Activated T-cell treated with anti-CD3 and anti-CD28 coated beads for 4 hours (primary cell): ENCODE measurements at places on chromosomes 6 and 20.

GRCh38 chr6:75422024-75422639 lies 71.5 kb downstream of the FILIP1 start:
- DNase-seq = no peak

DNA sequence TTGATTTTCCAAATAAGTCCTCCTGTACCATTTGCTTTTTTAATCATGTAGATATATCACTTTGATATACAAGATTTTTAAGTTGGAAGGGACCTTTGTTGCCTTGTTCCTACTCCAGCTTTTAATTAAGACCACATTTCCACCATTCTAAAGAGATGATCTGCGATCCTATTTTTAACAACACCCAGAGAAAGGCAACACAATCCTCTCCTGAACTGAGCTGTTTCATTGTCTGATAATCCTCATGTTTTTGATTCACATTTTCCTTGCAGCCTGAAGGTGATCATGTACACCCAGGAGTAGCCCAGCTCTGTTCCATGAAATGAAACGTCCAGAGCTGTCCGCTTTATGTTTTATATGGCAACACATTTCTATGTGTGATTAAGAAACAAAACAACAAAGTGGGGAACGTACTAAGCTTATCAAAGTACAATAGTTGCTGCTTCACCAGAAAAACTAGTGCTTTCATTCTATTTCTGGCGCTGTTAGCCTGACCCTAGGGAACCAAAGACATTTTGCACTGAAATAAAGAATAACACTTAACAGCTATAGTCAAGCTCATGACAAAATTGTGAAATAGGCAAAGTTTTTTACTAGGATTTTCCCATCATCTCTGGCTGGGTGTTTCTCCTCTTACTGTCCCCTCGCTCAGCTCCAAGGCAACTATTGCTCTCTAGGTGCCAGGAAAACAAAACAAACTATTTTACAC lies 22.6 kb upstream of the TRAF3IP2 start:
- no peak for DNase-seq

DNA sequence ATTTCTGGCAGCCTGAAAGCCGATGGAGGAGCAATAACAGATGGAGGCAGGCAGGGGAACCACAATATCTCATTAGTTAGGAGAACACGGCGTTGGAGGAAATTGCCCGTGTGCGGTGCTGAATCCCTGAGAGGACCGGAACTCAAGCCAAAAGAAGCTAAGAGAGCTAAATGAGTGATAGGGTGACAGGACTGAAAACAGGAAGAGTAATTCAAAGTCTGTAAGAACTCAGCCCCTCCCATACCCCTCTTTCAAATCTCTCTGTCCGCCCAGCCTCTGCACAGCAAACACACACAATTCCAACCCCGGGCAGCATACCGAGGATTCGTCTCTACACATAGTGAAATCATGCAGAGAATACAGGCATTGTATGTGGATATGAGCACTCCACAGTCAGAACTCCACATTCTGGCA lies 2.6 kb upstream of the IPCEF1 start:
- DNase-seq = no peak

DNA sequence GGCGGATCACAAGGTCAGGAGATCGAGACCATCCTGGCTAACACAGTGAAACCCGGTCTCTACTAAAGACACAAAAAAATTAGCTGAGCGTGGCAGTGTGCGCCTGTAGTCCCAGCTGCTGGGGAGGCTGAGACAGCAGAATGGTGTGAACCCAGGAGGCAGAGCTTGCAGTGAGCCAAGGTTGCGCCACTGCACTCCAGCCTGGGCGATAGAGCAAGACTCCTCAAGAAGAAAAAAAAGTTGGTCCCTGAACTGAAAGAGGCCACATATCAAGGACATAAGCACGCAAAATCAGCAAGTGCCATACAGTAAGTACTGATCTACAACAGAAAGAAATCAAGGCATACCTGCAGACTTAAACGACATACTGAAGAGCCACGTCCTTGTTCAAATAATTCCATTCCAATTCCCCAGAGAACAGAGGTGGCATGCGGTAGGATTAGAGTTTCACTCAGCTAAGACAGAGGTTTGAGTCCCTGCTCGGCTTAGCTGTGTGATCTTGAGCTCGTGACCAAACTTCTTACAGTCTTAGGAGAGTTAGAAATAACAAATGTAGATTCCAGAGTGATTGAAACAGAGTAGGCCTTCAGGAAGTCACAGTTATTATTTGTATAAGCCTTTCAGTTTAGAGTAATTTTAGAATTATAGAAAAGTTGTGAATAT lies 29.2 kb downstream of the B4GALT5 start:
- DNase-seq = no peak
